ENCODE measurements at places on chromosomes 2 and 18.

GRCh38 chr2:156864325-156864724 is 393.2 kb upstream of the GALNT5 start:
- DNase-seq: no peak

DNA sequence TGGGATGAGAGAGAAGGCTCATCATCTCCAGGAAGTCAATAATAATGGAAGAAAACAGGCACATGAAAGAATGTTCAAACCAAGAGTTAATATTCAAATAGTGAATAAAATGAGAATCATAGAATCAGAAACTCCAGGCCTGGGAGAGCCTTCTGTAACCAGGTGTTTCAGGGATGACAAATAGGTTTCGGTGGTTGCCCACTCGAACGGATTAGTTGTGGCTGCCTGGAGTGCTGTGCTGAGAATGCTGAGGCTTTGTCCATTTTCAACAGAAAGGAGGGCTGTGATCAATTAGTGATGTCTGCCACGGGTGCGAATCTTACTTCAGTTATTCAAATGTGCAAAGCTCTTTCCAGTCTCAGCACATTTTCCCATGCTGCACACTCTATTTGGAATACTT is 227.3 kb downstream of the INSIG2 start:
- no peak for DNase-seq

DNA sequence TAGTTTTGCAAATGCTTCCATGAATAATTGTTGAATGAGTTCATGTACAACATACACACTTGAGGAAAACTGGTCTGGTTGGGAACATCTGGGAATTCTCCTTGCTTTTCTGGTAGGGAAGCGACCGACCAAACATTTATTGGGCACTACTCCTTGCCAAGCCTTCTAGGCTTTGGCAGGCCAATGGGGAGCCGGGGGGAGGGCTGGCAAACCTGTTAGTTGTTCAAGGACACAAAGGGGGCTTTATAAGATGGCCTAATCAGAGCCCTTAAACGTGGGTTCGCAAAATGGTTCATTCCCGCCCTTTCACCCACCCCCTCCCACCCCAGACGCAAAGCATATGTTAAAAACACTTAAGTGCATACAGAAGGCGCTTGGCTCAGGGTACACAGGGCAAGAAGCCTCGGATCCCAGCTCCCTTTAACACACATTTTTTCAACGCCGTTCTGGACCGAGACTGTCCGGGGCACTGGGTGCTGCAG is 844 bp upstream of the VSNL1 start:
- DNase-seq: no peak

DNA sequence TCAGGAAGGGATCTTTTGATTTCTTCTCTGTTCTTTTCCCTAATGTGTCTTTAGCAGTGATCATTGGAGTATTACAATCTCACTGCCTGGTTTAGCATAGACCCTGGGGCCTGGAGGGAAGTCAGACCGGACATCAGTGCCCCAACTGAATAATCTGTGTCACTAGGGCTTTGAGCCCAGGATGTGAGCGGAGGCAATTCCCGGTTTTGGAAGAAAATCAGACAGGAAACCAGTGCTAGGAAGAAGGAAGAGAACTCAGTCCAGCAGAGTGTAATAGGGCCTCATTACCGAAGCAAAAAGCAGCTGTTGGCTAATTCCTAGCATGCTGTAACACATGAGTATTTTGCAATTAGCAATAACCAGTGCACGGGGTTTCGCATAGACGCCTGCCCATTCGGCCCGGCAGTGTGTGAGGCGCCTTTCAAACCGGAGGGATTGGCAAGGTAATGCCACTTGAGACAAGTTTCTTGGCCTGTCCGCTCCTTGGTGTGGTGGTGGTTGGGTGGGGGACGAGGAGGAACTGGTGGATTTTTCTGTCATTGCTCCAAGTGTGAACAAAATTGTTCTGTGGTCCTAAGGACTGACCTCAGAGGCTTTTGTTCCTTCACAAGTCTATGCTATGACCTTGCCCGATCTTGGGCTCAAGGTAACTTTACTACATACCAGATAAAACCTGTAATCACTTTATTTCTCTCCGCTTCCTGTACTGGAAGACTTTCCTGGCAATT is 2.8 kb downstream of the FOSL2 start:
- no peak for DNase-seq

GRCh38 chr2:240605867-240606743 is 19.2 kb upstream of the GPR35 start:
- no peak for DNase-seq

GRCh38 chr2:224165901-224166319 is 126.8 kb upstream of the SERPINE2 start:
- no peak for DNase-seq

GRCh38 chr2:152431370-152432098 is 96.6 kb downstream of the FMNL2 start:
- DNase-seq: no peak

DNA sequence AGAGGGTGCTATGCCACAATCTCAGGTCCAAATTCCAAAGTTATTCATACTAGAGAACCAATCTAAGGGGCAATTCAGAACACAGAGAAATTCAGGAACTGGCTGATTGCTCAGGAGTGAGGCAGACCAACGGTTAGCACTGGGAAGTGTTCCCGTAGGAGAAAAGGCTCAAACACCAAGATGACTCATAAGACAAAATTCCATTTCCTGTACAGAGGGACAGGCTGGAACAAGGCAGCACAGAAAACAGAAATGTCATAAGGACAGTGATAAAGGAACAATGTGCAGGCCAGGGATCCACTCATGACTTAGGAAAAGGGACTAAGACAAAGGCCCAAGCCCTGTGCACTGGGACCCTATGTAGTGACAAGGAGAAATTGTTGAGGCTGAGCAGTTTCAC is 54.2 kb downstream of the PDE1A start:
- no peak for DNase-seq

DNA sequence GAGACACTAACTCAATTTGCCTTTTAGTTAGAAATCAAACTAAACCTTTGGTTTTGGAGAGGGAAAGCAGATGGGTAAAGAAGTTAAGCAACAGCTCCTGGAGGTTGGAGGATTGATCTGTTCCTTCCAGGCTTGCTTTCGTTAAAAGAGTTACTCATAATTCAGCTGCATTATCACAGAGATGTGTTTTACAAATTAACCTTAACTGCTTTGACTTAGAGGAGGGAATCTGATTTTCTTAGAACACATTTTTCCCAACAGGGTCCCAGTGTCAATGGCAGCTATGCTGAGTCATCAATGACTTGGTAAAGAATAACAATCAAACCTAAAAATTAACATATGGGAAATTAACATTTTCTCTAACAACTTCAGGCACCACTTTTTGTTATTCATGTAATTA is 113.4 kb downstream of the COPS8 start:
- DNase-seq: no peak

DNA sequence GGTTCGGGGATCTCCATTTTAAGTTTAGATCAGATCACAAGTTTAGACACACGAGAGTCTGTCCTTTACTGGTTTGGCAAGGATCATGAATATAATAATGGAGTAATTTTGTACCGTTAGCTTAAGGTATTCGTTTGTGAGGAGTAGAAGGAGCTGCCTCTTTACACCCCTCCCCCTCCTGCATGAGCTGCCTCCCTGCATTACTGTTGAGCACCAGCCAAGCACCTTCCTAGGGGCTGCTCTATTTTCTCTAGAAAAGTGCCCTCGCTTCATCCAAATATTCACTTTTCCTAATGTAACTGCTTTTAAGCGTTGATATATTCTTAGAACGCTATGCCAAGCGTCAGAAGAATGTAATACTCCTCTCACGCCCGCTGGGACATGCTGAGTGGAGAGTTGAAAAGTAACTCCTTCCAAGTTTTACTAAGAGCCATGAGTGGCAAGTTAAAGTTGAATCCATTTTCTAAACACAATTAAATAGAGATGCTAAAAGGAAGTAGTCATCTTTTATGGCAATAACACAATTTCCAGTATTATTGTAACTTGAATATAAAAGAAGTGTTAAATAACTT is 25.4 kb upstream of the SCN7A start:
- no peak for DNase-seq

GRCh38 chr2:151367571-151367970 is 10.2 kb downstream of the TNFAIP6 start:
- DNase-seq: no peak

DNA sequence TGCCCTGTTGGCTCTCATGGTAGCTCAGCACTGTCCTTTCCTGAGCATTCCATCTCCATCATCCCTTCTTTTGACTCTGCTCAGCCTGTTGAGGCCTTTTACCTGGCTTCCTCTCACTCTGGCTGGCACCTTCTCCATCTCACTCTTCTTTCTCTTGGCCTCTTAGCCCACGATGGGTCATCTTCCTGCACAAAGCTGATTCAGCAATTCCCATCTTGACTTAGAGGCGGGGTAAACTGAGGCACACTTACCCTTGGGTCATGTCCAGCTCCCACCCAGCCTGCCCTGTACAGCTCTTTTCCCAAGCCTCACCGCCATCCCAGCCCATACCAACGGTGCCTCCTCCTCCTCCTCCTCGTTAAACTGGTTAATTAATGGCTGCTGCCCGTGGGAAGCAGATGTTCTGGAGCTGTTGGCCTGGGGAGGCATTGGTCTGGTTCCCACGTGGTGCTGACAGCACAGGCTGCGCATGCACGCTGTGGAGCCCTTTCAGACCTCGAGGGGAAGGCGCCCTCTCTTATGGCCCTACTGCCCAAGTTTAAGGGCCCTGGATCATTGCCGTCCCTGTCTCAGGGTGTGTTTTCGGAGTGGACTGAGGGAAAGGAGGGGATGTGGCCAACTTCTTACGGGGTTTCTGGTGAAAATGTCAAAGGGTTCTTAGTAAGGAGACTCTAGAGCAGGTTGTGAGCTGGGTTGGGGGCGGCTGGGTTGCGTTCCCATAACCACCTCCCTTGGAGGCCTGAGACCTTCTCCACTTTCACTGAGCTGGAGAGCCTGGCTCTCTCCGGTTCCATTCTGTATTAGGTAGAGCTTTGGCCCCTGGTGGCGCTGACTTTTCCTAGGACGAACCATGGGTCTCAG is 10.9 kb downstream of the WNT10A start:
- no peak for DNase-seq

- no peak for DNase-seq
Measured at GRCh38 chr18:9094307-9095226, 7.9 kb upstream of the NDUFV2 start.
